ENCODE measurements at places on chromosomes 7 and 10.

GRCh38 chr10:9311702-9312499, 1257.4 kb downstream of the GATA3 start:
- no peak for DNase-seq

DNA sequence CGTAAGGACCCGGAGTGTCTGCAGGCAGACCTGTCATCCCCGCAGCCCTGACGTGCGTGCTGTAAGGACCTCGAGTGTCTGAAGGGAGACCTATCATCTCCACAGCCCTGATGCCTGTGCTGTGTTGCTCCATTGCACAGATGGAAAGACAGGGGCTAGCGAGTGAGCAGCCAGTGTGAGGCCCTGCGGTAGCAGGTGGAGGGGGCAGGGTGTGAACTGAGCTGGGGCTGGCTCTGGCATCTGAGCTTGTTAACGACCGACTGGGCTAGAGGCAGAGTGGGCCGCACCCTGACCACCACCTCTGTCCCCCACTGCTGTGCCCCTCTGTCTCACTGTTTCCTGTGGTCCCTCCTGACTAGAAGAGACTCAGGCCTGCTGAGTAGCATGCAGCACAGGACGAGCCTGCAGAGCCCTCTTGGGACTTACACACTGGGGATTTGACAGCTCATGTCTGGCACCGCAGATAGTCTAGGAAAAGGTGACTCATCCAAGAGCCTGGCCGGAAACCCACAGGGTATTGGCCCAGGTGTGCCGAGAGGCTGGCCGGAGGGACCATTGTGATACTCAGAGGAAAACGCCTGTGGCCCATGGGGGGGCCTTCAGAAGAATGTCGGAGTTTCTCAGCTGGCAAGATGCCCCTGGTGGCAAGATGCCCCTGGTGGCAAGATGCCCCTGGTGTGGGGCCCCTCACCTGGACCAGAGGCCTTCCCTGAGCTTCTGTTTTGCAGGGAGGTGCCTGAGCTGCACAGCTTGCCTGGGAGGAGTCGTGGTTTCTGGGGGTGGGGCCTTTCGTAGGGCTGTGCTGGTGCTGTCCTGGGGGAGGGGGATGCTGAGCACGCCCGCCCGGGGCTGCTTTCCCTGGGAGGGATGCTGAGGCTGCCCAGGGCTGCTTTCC, 34.3 kb downstream of the INPP5A start:
- DNase-seq, result peak; percentile 89

GRCh38 chr10:43166207-43166879, 28.1 kb downstream of the CSGALNACT2 start:
- DNase-seq, result no peak

GRCh38 chr7:29588900-29589696, 25.5 kb downstream of the PRR15 start:
- peak; percentile 62 for DNase-seq

DNA sequence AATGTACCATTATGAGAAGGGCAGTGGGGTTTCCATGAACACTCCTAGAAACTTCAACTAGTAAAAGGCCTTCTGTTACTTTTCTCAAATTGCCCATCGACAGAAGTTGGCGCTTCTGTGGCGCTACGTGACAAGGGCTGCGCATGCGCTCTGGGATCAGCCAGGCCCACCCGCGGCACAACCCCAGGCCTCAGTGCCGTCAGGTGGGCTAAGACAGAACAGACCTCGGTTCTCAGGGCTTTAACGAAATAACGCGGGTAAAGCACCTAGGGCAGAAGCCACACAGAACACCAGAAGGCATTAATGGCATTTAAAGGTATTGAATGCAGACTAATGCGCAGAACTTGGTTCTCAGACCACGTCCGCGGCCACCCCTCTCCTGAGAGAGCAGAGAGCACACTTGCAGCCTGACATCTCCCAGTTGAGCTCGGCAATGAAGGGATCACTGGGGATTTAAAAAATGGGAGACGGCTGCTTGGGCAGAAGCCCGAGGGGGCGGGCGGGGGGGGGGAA, 67.6 kb upstream of the CTNNA3 start:
- DNase-seq, result peak; percentile 79
